ENCODE measurements at places on chromosomes 3 and 15. TPM values are rescaled to one million over a fixed set of nuclear protein-coding genes. Genes with fewer than 3 reads are reported as not detected.

CHRNA5 gene
- total RNA-seq = 3.8 TPM

ITGB5 gene
- 125 TPM for total RNA-seq

PPP1R14D gene
- total RNA-seq = 118 TPM

RLBP1 gene
- not detected for total RNA-seq

FBXL2 gene
- total RNA-seq = 2.5 TPM

MCTP2 gene
- 409 TPM for total RNA-seq

DUOX1 gene
- 0.14 TPM for total RNA-seq

OR4F15 gene
- not detected for total RNA-seq

CGNL1 gene
- 2.2 TPM for total RNA-seq

MORC1 gene
- total RNA-seq = not detected

HTR3E gene
- not detected for total RNA-seq

NRG4 gene
- 3.5 TPM for total RNA-seq

SCG5 gene
- total RNA-seq = not detected

CCDC191 gene
- total RNA-seq = 27.7 TPM

VIPR1 gene
- 259 TPM for total RNA-seq

ERICH6 gene
- total RNA-seq = not detected

CCR3 gene
- total RNA-seq = not detected

THRB gene
- total RNA-seq = 37.5 TPM

COPB2 gene
- 38.9 TPM for total RNA-seq

DPPA2 gene
- not detected for total RNA-seq

RHOV gene
- total RNA-seq = 6.7 TPM

CLDND1 gene
- 202 TPM for total RNA-seq

RTP1 gene
- not detected for total RNA-seq

ZMAT3 gene
- total RNA-seq = 11.7 TPM

TRH gene
- total RNA-seq = not detected

CATSPER2 gene
- total RNA-seq = 7.5 TPM

CTXN2 gene
- not detected for total RNA-seq

CHCHD4 gene
- 17.2 TPM for total RNA-seq

CLDN18 gene
- total RNA-seq = not detected

DNA sequence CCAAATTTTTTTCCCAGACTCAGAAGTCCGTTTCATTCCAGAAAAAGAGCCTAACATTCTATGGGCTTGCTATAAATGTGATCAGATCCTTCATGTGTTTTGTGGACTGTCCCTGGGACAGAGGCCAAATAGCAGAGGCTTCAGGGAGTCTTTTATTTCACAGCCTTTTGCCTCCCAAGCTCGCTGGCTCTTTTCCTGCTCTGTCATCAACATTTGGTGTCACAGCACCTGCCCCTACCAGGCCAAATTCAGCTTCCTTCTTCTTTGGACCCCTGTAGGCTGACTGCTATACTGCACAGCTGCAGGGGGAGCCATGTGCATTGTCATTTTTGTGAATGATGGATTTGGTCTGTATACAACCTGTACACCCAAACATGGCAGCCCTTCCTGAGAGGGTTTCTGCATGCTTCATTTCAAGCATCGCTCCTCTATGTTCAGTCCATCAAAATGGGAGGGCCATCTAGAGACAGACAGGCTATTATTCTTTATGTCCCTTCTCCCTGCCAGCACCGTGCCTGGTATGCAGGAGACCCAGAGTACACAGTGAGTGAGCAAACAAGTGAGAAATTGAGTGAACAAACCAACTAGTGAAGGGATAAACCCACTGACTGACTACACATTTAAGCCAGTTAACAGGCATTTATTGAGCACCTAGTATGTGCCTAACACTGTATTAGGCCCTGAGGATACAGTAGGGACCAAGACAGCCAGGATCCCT, 17.9 kb upstream of the RPP14 start:
- DNase-seq = no peak

DNA sequence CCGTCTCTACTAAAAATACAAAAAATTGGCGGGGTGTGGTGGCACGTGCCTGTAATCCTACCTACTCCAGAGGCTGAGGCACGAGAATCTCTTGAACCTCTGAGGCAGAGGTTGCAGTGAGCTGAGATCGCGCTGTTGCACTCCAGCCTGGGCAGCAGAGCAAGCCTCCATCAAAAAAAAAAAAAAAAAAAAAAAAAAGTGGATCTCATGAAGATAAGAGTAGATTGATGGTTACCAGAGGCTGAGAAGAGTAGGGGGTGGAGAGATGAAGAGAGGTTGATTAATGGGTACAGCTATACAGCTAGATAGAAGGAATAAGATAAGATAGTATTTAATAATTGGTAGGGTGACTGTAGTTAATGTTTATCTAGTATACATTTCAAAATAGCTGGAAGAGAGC, 65.9 kb upstream of the LRRC3B start:
- no peak for DNase-seq

DNA sequence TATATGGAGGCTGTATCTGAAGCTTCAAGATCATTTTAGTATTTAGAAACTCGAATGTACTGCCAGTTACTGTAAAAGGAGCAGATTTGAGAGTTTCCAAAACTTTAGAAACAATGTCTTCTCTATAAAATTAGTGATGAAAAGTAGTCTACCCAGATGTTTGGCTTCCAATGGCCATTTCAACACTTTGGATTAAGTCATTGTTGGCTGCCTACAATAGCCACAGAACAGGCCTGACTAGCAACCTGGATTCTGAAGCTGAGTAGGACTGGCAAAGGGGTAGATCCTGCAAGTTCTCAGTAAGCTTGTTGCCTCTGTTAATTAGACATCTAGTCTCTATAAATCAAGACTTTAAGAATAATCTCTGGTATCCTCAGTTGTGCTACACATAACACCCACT, 239.0 kb upstream of the KCNMB2 start:
- DNase-seq = no peak

- peak; percentile 88 for DNase-seq
Observed at GRCh38 chr15:40828447-40829036, at the start of gene PPP1R14D. Gene PPP1R14D, minus strand, starts transcription at chr15:40828708. Its CDS starts 67 bp downstream, at chr15:40828641.

- DNase-seq = no peak
Observed at GRCh38 chr3:64104691-64105111, 81.4 kb upstream of the PSMD6 start.

DNA sequence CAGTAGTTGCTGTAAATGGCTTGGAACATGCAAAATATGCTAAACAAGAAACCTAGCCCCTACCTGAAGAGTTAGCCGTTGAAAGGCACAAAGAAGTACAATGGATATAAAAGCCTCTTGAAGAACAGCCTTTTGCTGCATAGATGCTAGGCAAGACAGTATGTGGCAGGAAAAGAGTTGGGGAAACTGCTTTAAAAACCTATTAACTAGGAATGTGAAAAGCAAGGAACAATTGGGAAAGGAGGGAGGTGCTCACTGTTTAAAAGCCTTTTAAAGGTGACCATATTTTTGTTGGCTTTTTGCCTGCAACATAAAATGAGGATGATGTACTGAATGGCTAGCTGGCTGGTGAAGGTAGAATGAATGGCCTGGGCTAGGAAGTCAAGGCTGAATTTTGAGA, 24.5 kb upstream of the SOX2 start:
- no peak for DNase-seq

- DNase-seq = no peak
Observed at GRCh38 chr3:114706591-114707232, 412.9 kb downstream of the TIGIT start.

DNA sequence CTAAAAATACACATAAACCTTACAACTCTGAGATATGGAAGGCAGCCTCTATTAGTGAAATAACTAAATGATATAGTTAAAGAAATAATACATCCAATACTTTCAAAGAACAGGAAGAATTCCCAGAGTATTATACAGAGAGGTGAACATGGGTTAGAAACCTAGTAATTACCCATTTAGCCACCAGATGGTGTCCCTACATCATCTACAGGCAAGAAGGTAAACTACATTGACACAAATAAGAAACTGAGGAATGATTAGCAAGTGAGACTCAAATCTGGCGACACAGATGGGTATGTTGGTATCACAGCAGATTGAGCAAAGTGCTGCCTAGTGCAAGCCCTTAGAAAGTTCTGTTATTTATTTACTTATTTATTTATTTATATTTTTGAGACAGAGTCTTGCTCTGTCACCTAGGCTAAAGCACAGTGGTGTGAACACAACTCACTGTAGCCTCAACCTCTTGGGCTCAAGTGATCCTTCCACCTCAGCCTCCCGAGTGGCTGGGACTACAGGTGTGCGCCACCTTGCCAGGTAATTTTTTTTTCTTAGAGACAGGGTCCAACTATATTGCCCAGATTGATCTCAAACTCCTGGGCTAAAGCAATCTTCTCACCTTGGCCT, 28.2 kb downstream of the NEK4 start:
- no peak for DNase-seq

GRCh38 chr15:59999612-60000112, 4.4 kb upstream of the FOXB1 start:
- no peak for DNase-seq

- no peak for DNase-seq
Observed at GRCh38 chr15:45180648-45181436, 6.9 kb downstream of the SHF start.

- DNase-seq = no peak
Observed at GRCh38 chr15:91780387-91780786, 73.1 kb upstream of the SLCO3A1 start.

GRCh38 chr15:40762919-40763800, 708 bp upstream of the GCHFR start:
- peak; percentile 85 for DNase-seq

GRCh38 chr15:48566668-48567067, 78.8 kb downstream of the FBN1 start:
- DNase-seq = no peak

GRCh38 chr3:37992271-37993066, 1.9 kb downstream of the VILL start:
- peak; percentile 83 for DNase-seq

DNA sequence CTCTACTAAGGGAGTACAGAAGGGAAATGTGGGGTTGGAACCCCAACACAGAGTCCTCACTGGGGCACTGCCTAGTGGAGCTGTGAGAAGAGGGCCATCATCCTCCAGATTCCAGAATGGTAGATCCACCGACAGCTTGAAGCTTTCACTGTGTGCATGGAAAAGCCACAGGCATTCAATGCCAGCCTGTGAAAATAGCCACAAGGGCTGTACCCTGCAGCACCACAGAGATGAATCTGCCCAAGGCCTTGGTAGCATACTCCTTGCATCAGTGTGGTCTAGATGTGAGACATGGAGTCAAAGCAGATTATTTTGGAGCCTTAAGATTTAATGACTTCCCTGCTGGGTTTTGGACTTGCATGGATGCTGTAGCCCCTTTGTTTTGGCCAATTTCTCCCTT, 39.3 kb upstream of the KCNMB2 start:
- DNase-seq = no peak

GRCh38 chr3:71056327-71056726, 527.2 kb downstream of the FOXP1 start:
- DNase-seq = no peak

DNA sequence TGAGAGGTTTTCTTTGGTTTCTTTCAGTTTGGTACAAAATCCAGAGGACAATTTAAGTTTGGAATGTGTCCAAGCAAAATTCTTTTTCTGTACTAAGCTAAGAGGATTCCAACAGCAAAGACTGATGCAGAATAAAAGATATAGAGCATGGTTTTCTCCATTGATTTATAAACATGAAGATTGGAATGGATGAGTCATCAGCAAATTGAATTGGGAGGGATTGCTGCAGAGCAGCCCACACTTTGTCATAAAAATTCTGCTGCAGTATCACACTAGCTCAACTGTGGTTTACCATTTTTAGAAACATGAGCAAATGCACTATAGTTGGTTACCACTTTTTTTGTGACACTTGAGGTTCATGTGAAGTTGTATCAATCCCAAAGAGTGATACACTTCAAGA, 16.1 kb upstream of the LARP6 start:
- DNase-seq = no peak

DNA sequence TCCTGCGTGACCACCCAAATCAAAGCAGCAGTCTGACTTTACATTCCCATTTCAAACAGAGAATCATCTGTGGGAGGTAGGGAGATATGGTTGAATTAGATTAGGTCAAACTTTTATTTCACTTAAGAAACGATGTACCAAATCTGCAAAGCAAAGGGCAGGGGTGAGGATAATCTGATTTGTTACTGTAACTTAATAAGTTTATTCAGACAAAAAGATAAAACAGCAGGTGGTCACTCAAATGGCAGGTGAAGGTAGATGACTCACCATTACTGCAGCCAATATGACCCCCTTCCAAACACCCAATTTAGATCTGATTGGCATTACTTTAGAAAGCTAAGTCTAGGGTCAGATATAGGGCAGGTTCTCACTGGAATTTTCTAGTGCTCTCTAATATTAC, 651.0 kb upstream of the NAALADL2 start:
- DNase-seq = no peak

GRCh38 chr15:47431501-47431900, 285.8 kb upstream of the SEMA6D start:
- DNase-seq = no peak

DNA sequence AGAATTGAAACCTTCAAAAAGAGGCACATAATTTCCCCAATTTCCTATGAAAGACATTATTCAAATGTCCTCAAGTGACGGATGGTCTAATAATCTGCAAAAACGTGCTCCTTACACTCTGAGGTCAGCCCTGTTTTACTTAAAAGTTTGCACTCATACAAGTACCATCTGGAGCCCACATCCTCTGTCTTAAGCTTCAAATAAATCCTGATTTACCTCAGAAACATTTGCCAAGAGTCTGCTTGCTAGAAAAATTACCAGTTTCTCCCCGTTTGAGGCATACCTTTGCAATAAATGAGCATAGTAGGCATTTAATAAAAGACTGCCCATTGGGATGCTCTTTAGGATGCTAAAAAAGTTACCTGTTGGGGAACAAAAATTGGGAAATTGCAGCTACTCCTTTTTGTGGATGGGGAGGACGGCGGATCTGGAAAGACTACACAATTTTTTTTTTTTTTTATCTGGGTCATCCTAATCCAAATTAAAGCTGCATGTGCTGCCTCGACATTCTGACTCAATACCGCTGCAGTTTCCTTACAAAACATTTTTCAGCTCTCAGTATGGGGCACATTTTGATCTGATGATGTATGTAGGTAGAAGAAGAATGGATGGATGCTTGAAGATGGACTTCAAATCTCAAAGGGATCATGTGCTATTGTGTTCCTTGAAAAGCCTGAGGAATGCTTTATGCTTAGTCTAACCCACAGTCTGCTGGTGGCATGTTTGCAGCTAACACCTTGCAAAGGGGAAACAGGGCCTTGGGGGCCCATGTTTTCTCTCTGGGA, 233.7 kb upstream of the ADAMTS9 start:
- DNase-seq = no peak

GRCh38 chr3:192825216-192825615, 92.4 kb downstream of the MB21D2 start:
- DNase-seq = no peak

GRCh38 chr15:29736012-29736743, 86.1 kb downstream of the TJP1 start:
- DNase-seq = no peak
